ENCODE measurements at places on chromosomes 4 and X. TPM values are rescaled to one million over a fixed set of nuclear protein-coding genes. Genes with fewer than 3 reads are reported as not detected.

The GLRA3 gene
- total RNA-seq: not detected

The HELT gene
- not detected for total RNA-seq

The ADH1A gene
- 2.7 TPM for total RNA-seq

The CSN1S1 gene
- total RNA-seq: 2.1 TPM

The MSX1 gene
- 14.5 TPM for total RNA-seq

The POU4F2 gene
- total RNA-seq: not detected

The RBM47 gene
- total RNA-seq: 20.7 TPM

The ETDA gene
- total RNA-seq: not detected

The DSPP gene
- total RNA-seq: not detected

The DMRTC1 gene
- total RNA-seq: not detected

The ATP8A1 gene
- 11.6 TPM for total RNA-seq

The UNC5C gene
- total RNA-seq: 11.2 TPM

The SPP1 gene
- total RNA-seq: 180 TPM

The SLIT2 gene
- total RNA-seq: 119 TPM
